ENCODE measurements at places on chromosomes 1 and 21.

GRCh38 chr1:88237058-88237457 is 447.0 kb upstream of the PKN2 start:
- DNase-seq: no peak

DNA sequence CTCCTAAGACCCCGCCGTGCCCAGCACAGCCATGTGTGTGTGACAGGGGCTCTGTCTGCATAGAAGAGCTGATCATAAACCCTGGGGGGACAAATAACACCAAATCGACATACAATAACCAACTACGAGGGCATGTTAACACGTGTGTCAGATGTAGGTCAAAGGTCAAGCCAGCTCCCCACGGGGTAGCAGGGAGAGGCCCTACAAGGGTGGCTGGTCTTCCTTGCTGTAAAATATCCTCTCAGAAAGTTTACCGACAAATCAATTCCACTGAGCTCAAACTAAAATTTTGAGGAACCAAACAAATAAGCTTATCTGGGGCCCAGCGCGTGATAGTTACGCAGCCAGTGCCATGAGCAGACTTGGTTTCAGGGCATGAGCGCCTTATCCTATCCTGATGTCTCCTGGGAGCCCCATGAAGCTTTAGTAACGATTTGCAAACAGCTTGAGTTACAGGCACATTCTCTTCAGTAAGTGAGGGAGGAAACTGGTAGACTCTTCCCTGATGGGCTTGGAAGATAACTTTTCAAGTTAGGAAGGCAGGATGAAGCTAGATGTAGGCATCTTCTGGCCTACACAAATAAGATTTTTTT is 2.7 kb upstream of the TMPRSS3 start:
- no peak for DNase-seq

DNA sequence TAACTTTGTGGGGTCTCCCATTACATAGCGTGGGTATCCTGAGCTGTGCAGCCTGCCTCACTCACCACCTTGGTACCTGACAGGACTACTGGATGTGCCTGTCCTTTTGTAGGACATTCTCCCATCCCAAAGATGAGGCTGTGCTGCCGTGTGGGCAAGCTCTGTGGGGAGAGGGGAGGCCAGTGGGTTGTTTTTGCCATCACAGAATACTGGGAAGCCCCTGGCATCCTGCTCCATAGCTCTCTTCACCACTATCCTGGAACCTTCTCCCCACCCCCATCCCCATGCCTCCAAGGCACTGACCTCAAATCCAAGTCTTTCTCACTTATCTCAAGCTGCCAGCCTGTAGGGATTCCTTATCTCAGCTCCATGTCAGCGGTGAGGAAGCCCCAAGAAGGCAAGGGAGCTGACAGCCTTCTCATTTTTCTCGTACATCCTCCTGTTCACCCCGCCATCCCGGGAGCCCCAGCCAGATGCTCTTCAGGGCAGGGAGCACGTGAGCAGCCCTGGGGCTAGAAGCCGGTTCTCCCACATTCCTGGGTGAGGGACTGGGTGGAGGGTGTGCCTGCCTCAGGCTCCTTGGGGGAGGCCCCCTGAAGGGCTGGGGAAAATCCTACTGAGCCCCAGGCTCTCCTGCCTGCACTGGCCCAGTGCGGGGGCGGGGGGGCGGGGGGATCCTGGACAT is 2.4 kb upstream of the ELF3 start:
- DNase-seq: no peak

- no peak for DNase-seq
These were observed 18.8 kb upstream of the BACE2 start for GRCh38 chr21:41149199-41149598.

Measured in stimulated activated CD4-positive, alpha-beta T cell treated with anti-CD3 and anti-CD28 coated beads, Interleukin-2, amount 100 ng/mL, for 48 hours (primary cell).